ENCODE measurements at places on chromosomes 6 and 20.

GRCh38 chr6:7914991-7915789 lies 4.6 kb upstream of the TXNDC5 start:
- DNase-seq: no peak

DNA sequence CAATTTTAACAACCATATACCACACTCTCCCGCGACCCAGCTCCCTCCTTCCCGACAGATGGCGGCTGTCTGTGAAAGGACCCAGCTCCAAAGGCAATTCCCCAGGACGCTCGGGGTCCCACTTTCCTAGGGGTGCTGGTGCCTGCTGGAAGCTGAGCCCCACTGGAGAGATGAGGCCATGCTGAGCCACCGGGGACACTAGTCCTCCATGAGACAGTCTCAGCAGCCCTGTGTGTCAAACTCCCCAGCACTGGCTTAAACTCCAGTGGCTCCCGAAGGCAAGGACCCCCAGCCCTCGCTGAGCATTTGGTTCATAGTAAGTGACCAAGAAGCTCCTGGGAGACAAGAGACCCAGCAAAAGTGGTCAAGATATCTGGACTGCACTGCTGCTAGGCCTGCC lies 52.1 kb downstream of the SLC2A10 start:
- no peak for DNase-seq

- DNase-seq: no peak
Observed at GRCh38 chr6:118748311-118749062, 97.1 kb upstream of the CEP85L start.

- DNase-seq: no peak
Observed at GRCh38 chr6:7471171-7471570, 70.3 kb upstream of the DSP start.

DNA sequence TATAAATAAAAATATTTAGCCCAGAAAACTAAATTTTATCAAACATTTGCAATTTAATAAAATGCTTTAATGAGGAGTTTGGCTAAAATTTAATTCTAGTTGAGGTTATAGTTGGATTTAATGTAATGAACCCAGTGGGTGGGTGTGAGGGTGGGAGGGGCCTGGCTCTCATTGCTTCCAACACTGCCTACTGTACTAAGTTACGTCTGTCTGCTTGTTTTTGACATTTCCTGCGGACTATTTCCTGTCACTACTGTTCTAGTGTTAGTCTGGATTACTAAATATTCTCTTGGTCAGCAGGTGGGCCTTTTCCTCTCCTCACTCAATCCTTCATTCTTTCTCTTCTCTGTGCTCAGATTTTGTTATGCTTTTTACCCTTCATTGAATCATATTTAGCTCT lies 82.5 kb upstream of the MAP3K7 start:
- no peak for DNase-seq

DNA sequence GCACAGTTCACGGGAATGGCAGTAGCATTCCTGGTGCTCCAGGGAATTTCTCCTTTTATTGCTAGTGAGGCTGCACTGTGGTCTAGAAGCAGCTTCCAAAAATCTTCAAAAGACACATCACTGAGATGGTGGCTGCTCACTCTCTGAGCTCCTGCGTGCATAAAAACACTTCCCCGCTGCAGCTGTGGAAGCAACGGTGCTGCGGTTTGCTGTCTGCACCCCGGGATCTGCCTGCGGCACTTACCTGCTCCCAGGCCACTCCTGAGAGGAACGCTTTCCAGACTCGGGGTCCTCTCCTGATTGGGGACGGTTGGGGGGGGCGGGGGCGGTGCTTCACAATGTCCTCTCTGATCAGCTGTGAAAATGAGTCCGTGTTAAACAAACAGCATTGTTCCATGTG lies 77.9 kb downstream of the TMEM242 start:
- DNase-seq: no peak

GRCh38 chr20:59412875-59413284 lies 112.5 kb downstream of the EDN3 start:
- DNase-seq: no peak

GRCh38 chr20:25738198-25738597 lies 41.5 kb upstream of the ZNF337 start:
- no peak for DNase-seq

DNA sequence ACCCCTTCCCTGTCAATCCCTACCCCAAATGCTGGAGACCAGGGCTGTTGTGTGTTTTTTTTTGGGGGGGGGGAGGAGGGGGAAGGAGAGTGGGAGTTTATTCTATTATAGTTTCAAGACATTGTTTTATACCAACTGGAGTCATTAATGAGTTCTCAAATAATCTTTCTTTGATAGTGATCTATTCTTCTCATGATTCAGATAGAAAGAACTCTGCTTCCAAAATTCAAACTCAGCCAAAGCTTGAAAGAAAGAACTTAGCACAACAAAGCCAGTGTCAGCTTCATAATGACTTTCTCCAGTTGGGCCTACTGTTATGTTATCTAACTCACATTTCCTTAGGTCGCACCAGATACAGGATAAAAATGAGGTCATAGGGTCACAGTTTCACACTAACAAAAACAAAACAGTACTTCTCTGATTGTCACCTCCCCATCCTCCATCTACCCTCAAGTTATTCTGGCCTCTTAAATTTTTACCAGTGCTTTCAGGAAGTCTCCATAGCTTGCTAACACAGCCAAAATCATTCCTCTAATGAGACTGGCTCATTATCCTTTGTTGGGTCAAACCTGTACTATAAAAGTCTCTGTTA lies 19.0 kb upstream of the MAP3K7 start:
- no peak for DNase-seq

DNA sequence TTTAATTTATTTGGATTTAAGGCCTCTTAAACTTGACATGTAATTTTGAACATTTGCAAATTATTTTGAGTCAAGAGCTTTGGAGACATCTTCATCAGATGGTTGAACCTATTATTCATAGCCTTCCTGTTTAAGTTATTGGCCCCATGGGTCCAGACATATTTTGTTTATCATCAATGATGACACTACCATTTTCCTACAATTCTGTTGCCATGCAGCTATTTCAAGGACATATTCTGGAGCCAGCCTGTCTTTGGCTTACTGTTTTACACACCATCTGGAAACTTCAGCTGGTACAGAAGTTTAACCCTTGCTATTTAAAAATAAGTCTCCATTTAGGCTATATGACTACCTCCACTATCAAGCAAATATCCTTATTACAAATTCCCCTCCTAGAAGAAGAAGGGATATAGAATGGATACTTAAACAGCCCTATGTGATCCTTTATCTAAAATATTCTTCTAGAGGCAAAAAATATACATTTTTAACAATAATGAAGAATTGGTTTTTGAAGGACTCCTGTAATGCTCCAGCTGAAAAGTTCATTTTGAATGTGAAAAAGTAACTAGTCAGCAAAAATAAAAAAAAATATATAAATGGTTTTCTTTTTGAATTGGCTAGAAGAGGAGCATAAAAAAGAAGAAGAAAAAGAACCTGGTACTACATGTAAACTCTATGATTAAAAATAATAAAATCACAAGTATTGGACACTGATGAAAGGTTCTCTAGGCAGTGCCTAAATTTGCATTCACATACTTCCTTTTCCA lies 544.0 kb upstream of the HS3ST5 start:
- no peak for DNase-seq

- DNase-seq: no peak
Observed at GRCh38 chr20:32823078-32823477, 3.3 kb downstream of the MAPRE1 start.

GRCh38 chr6:33483678-33484077 lies 29.3 kb downstream of the ZBTB9 start:
- DNase-seq: no peak

GRCh38 chr6:92147246-92147645 lies 1272.1 kb downstream of the EPHA7 start:
- DNase-seq: no peak

- no peak for DNase-seq
Observed at GRCh38 chr6:36772397-36772796, 66.8 kb downstream of the CPNE5 start.

DNA sequence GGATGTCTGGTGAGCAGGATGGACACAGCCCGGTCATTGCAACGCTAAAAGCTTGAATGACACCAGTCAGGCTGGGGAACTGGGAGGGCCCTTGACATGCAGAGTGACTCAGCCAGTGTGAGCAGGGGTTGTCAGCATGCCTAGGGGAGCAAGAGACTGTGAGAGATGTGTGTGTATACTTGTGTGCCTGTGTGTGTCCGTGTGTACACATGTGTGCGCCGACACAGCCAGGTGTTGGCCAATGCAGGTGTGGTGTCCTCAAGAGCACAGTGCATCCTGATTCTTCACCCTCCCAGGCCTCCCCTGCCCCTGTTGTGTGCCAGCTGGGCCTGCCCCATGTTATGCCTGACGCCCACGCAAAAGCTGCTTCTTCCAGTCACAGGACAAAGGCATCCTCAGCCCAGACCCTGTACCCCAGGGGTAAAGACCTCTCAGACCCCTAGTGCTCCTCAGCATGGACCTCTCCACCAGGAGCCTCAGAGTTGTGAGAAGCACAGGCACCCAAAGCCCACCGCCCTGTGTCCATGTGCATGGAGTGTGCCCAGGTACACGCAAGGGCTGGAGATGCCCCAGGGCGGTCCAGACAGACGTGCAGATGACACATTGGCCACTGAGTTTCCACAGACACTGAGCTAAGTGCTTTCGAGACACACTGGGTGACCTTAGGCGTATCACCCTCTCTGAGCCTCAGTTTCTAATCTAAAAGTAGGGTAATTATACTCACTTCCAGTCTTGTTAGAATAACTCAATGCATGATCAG lies 16.6 kb downstream of the NRSN2 start:
- no peak for DNase-seq

- DNase-seq: no peak
Observed at GRCh38 chr20:24013953-24014352, 25.4 kb upstream of the GGTLC1 start.

DNA sequence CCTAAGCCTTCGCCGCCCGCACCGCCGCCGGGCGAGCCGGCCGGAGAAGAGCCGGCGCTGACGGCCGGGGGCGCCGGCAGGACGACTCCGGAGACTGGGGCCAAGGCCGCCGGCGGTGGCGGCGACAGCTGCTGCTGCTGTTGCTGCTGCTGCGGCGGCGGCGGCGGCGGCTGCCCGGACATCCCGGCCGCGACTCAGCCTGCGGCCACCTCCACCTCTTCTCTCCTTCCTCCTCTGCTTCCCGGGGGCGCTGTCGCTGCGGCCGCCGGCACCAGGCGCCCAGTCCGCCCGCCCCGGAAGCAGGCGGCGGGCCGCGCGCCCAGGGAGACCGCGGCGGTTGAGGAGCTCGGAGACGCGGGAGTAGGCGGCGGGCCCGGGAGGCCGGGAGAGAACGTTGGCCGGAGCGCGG lies 307 bp downstream of the RANBP9 start:
- DNase-seq: no peak

GRCh38 chr6:157579467-157580031 lies 198.6 kb downstream of the ZDHHC14 start:
- no peak for DNase-seq

GRCh38 chr6:139939189-139939979 lies 564.9 kb upstream of the CITED2 start:
- DNase-seq: no peak

DNA sequence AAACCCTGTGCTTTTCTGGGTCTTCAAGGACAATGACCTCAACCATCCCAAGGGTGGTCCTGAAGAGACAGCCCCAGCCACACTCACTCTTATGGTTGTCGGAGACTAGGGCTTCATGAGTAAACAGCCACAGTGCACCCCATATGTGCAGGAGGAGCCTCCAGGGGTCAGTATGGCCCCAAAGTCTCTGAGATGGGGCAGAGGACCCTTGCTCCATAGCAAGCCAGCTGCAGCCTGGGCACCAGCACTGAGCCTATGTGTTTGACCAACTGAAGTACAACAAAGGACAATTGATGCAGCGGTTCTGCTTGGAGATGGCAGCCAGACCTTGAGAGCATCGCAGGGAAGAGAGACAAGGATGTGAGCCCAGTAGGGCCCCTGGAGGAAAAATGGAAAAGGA lies 112.2 kb downstream of the LRFN2 start:
- DNase-seq: no peak

- DNase-seq: no peak
Observed at GRCh38 chr6:109794201-109794923, 103.3 kb downstream of the FIG4 start.

DNA sequence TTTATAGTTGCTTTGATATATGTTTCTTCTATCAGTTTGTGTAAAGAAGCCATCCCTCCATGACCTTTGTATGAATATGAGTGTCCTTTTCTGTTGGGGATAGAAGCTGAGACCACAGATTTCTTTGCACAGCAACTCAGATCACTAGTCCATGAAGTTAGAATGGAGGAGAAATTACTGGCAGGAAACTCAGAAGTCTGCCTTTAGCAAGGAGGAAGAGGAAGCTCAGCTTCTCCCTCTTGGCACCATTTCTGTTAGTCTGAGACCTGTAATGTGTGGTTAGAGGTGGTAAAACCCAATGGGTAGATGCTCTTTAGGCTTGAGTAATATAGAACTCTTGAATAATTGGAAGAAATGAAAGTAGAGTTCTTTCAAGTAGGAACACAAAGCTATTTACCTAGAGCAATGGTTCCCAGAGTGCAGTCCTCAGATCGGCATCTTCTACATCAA lies 995.3 kb upstream of the FLRT3 start:
- DNase-seq: no peak

DNA sequence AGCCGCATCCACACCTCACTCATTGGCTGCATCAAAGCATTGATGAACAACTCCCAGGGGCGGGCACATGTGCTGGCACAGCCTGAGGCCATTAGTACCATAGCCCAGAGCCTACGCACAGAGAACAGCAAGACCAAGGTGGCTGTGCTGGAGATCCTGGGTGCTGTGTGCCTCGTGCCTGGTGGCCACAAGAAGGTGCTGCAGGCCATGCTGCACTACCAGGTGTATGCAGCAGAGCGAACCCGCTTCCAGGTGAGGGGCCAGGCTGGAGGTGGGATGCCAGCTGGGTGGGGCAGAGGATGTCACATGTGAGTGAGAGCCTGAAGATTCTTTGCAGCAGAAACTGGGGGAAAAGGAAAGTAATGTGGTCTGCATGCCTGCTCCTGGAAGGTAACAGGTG lies 66.7 kb downstream of the MOCS1 start:
- no peak for DNase-seq

- no peak for DNase-seq
Observed at GRCh38 chr6:125020385-125020784, 58.1 kb downstream of the RNF217 start.

DNA sequence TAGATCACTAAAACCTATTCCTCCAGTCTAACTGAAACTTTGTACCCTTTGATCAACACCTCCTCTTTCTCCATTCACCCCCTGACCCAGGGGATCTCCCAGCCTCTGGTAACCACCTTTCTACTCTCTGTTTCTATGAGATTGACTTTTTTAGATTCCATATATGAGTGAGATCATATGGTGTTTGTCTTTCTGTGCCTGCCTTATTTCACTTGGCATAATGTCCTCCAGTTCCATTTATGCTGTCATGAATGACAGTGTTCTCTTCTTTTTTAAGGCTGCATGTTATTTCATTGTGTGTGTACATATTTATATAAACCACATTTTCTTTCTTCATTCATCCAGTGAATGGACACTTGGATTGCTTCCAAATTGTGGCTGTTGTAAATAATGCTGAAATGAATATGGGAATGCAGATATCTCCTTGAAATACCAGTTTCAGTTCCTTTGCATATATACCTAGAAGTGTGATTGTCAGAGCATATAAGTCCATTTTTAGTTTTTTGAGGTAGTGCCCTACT lies 57.7 kb downstream of the DHX35 start:
- no peak for DNase-seq

GRCh38 chr6:679282-679681 lies 13.7 kb downstream of the EXOC2 start:
- no peak for DNase-seq

- no peak for DNase-seq
Observed at GRCh38 chr6:147017153-147017552, 187.1 kb upstream of the STXBP5 start.
